ENCODE measurements at places on chromosomes 3 and 15. TPM values are rescaled to one million over a fixed set of nuclear protein-coding genes. Genes with fewer than 3 reads are reported as not detected.

GADL1 gene
- total RNA-seq = not detected

- no peak for DNase-seq
Measured at GRCh38 chr15:48384616-48385015, 53.4 kb downstream of the DUT start.

DNA sequence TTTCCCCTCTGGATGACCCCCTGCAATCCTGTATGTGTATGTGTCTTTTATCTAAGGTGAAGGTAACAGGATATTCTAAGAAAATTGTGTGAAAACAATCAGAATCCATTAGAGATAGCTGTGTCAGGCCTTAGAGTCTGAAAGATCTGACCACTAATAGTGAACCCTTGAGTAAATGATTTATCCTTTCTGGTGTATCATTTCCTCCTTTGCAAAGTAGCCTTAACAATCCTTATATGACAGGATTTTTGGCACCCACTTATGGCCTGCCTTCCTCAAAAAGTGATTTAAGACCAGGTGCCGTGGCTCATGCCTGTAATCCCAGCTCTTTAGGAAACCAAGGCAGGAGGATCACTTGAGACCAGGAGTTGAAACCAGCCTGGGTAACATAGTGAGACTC lies 110.2 kb downstream of the RBPMS2 start:
- no peak for DNase-seq

INSYN1 gene
- not detected for total RNA-seq

VWA5B2 gene
- 0.11 TPM for total RNA-seq

ADCY5 gene
- 0.16 TPM for total RNA-seq

DNA sequence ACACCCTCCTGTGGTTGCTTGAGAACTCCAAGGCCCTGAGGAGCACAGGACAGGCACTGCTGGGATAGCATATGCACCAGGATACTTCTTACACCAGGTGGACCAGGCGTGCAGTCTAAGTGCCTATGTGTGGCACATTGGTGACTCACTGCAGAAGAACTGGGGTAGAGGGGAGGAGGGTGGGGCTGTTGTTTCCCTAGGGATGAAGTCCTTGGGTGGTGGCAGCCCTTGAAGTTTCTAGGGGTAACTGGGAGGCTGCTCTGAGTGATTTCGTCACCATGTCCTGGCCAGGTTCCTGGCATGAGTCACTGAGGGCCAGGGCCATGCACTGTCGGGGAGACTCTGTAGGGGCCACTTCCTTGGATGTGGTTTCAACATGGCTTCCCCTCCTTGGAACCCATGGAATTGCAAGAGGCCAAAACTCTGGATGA lies 15.9 kb downstream of the MYZAP start:
- no peak for DNase-seq

GRCh38 chr3:105836533-105836932 lies 32.3 kb downstream of the CBLB start:
- DNase-seq = peak; percentile 56

DNA sequence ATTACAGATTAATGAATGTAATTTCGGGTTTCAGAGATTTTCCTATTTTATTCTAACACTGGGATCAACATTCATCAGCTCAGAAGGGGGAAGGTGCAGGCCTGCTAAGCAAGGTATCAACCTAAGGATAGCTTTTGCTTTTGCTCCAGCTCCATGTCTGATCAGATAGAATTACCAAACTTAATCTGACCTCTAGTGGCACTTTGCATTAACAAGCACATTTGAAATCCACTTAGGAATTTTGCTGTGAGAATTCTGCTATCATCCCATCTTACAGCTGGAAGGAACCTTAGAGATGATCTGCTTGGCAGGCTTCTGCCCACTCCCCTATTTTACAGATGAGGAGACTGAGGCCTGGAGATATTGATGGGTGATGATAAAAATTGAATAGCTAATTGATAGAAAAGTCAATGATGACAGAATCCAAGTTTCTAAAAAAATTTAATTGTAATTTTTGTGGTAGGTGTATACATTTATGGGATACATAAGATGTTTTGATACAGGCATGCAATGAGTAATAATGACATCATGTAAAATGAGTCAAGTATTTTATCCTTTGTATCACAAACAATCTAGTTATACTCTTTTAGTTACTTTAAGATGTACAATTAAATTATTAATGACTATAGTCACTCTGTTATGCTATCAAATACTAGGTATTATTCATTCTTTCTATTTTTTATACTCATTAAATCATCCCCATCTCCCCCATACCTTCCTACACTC lies 209.2 kb upstream of the ZPLD1 start:
- DNase-seq = no peak

CMTM8 gene
- total RNA-seq = 3.3 TPM

DNA sequence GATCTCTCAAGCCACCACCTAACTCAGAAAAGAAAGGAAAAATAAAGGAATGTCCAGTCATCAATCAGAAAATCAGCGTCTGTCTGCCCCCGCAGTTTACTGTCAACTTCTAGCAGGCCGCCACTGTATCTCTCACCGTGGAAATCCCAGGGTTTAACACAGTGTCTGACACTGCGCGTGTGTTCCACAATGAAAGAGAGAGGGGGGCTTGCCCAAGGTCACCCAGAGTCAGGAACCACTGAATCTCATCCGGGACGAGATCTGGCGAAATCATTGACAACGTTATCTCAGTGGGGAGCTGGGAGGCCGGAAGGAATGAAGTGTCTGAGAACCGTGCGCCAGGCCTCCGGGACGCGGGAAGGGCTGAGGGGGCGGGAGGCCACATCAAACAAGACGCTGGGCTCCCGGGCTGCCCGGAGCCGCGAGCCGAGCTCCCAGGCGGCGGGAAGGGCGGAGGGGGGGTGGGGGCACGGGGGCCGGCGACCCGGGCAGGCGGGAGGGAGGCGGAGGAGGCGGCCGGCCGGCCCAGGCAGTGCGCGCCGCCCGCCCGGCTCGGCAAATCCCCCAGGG lies 2.2 kb upstream of the HES1 start:
- no peak for DNase-seq

- no peak for DNase-seq
Measured at GRCh38 chr15:73930371-73930770, 4.1 kb downstream of the LOXL1 start.

GRCh38 chr15:97804950-97805349 lies 155.6 kb upstream of the ARRDC4 start:
- no peak for DNase-seq

ERC2 gene
- not detected for total RNA-seq
